ENCODE measurements at places on chromosomes 16 and 17.
A peak's percentile ranks its signal among the peaks of the same experiment; 100 is the strongest.

DNA sequence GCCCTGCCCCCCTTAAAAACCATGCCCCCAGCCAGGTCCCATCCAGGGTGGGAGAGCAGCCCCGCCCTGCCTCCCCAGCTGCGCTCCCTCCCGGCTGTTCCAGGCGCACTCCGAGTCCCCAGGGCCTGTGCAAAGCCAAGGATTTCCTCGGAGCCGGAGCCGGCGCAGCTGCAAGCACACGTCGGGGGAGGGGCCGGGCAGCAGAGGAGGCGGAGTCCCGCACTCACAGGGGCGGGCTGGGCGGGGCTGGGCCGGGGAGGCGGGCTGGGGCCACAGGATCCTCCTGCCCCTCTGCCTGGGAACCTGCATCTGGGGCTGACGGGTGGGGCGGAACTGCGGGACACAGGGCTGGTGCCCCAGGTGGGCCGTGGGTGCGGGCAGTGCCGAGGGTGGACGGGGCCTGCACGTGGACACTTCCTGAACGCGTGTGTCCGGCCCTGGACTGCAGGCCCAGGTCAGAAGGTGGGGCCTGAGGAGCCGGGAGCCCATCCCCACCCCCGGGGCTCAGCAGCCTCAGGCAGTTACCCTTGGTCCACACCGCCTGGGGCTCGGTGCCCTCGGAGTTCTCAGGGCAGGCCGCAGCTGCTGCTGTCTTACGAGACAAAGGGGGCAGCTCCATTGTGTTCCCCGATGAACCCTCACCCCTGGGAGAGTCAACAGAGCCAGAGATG, 24.0 kb upstream of the SSTR5 start:
- peak; percentile 30 for DNase-seq

DNA sequence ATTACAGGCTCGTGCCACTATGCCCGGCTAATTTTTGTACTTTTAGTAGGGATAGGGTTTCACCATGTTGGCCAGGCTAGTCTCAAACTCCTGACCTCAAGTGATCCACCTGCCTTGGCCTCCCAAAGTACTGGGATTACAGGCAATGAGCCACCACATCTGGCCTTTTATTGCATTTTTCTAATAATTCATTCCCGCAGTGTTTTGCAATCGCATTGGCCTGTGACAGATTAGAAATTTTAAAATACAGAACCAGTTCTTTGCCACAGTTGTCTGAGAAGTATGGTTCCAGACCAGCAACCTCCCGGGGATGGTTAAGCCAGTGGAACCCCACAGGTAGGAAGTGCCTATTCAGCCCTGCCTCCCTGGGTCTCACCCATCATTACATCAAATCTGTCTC, 3.2 kb upstream of the CRHR1 start:
- no peak for DNase-seq

DNA sequence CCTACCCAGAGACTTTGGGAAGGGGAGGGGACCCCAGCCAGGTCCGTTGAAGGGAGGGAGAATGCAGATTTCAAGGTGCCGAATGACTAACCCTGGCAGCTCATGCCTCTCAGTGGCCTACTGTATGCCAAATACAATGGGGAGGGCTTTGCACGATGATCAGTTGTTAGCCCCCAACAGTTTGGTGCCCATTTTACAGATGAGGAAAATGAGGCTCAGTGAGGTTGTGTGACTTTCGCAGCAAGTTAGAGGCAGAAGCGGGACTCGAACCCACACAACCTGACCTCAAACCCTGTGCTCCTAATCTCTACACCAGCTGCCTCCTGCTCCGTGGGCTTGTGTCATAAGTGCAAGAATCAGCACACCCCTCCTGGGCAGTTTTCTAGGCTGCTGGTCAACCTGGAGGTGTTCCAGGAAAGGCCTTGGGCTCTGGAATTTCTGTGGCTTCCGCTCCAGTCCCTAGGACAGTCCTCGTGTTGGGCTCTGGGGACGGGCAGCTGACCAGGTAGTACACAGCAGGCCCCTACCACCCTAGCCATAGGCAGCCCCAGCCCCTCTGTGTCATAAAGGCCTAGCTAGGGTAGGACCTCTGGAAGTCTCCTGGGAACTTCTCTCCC, 11.9 kb upstream of the NAGPA start:
- DNase-seq: no peak

- no peak for DNase-seq
These were observed 10.5 kb upstream of the TSPOAP1 start for GRCh38 chr17:58338841-58339754.

DNA sequence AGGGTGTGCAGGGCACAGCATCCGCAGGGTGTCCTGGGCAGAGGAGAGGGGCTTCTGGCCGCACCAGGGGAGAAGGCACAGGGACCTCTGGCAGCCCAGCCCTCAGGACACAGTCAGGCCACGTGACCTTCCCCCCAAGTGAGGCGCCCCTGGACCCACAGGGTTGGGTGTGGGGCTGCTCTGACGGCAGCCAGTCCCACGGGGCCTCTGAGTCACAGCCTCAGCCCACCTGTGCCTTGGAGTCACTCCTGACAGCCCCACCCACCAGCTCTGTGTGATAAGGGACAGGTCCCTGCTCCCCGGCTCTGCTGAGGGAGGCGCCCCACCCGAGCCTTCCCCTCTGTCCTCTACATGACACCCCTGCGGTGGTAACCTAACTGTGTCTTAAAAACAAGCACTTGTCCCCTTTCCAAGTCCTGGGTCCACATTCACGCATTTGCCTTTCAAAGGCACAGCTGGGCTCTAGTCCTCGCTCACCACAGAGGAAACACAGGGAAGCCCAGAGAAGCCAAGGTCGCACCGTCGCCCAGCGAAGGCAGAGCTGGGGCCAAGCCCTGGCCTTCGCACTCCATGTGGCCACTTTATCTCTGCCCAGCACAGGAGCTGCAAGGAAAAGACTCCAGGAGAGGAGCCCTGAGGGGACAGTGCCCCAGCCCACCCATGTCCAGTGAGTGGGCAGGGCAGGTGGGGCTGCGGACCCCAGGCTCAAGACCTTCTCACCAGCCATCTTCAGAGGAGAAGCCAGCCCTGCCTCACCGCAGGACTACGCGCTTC, 5.1 kb upstream of the NPTX1 start:
- no peak for DNase-seq

- no peak for DNase-seq
These were observed 5.2 kb upstream of the ATP6V0A1 start for GRCh38 chr17:42453439-42453838.

GRCh38 chr17:80681215-80681614, 136.6 kb downstream of the RPTOR start:
- no peak for DNase-seq

GRCh38 chr17:29615048-29615385, 7.7 kb downstream of the CORO6 start:
- DNase-seq: no peak

GRCh38 chr16:73233846-73234424, 186.0 kb upstream of the ZFHX3 start:
- peak; percentile 2 for DNase-seq

- DNase-seq: no peak
These were observed 37.1 kb upstream of the DOC2B start for GRCh38 chr17:218432-219110.

DNA sequence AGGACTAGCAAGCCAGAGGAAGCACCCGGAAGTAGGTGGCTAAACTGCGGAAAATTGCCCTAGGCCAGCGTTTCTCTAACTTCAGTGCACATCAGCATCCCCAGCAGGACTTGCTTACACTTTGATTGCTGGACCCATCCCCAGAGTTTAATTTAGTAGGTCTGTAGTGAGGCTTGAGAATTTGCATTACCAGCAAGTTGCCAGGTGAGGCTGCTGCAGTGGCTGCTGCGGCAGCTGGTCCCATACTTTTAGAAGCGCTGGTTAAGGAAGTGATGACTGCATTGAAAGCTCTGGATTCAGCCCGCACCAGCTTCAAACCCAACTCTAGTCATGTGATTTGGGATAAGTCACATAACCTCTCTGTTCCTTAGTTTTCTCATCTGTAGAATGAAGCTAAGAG, 4.2 kb downstream of the EEF2K start:
- DNase-seq: no peak

- no peak for DNase-seq
These were observed 14.1 kb upstream of the ITGAE start for GRCh38 chr17:3815122-3815521.

GRCh38 chr16:28297308-28297707, 5.0 kb downstream of the SBK1 start:
- no peak for DNase-seq

DNA sequence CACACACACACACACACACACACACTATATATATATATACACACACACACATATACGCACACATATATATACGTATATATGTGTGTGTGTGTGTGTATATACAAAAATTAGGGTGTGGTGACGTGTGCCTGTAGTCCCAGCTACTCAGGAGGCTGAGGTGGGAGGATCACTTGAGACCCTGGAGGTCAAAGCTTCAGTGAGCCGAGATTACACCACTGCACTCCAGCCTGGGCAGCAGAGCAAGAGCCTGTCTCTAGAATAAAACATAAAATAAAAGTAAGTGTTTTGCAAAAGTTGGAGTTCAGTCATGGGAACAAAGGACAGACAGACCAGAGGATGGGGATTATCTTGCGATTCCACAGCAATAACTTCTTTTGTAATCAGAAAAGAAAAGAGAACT, 10.8 kb downstream of the NUPR1 start:
- DNase-seq: no peak

DNA sequence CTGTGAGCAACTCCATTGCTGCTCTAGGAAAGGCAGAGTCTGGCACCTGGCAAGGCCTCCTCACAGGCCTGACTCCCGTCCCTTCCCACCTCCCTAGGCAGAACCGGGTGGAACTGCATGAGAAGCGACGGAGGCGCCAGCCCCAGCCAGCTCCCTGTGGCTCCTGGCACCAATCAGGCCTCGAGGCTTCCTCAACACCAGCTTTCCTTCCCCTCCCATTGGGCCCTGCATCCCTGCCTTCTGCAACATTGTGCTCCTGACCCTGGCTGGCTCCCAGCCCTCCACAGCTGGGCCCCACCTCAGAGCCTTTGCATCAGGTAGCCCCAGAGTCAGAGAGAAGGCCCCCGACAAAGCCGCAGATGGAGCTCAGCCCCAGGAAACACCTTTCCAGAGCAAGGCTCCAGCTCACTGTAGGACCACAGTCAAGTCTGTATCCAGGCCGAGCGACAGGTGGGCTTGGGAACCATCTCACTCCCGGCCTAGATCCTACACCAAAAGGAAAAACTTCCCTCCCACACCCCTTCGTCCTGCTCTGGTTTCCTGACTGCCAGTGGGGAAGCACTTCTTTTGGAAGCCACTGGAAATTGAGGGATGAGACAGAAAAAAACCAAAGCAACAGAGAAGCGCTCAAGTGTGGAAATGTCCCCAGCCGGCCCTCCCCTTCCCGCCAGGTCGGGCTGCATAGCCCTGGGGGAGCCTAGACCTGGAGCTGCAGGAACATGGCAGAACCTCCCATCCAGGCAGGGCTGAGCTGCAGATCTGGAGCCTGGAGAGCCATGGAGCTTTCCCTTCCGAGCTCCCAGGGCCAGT, 31.0 kb downstream of the LRRC75A start:
- no peak for DNase-seq

- no peak for DNase-seq
These were observed 238.7 kb downstream of the RBFOX1 start for GRCh38 chr16:7571366-7571765.

DNA sequence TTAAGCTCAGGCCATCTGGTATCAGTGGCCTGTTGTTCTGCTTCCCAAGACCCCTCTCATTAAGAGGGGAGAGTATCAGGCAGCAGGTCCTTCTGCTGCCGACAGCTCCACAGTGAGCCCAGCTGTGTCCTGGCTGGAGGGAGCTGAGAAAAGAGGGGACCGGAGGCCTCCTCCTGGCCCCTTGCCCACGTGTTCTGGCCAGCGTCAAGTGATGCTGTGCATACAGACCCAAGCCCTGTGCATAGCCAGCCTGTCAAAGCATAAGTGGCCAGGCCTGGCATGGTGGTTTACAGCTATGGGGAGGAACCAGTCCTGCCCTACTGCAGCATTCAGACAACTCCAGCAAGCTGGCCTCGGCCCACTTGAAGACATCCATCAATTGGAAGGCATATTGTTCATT, 48.0 kb downstream of the ABCC6 start:
- DNase-seq: no peak

GRCh38 chr16:61500851-61501250, 535.4 kb downstream of the CDH8 start:
- DNase-seq: no peak

DNA sequence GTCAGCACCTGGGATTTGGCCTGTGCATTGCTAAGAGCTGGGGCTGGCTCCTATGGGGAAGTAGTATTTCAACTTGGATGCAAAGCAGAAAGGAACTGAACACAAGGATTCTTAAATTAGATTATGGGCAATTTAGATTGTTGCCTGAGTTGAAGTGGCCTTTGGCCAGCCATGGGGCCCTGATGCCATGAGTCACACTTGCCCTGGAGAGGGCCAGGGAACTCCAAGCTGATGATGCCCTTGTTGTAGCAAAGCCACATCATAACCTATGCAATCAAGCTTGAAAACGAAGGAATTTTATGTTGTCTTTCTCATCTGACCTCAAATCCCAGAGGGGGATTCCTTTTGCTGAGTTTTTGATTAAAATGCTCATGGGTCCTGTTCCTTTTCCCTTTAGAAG, 3.9 kb upstream of the SPATA32 start:
- no peak for DNase-seq

GRCh38 chr17:7183433-7184090, 4.4 kb upstream of the ASGR1 start:
- DNase-seq: no peak

GRCh38 chr17:80955671-80956280, 35.9 kb upstream of the CHMP6 start:
- no peak for DNase-seq

DNA sequence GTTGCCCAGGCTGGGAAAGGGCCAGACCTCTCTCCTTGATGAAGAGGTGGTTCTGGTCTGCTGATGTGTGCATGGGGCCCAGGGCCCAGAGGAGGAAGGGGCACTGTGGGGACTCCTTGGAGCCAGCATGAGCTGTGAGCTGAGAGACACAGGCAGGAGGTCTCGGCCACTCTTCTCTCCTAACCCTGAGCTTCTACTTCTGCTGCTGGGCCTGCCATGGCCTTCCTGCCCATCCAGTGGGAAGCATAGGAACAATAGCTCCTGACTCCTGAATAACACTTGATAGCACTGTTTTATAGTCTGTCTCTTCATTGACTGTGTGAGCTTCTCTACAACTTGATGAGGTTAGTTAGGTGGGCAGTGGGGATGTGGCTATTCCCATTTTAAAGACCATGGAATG, 181.1 kb downstream of the UTP18 start:
- no peak for DNase-seq

GRCh38 chr17:28475151-28475900, 1.9 kb downstream of the SLC13A2 start:
- DNase-seq: no peak

DNA sequence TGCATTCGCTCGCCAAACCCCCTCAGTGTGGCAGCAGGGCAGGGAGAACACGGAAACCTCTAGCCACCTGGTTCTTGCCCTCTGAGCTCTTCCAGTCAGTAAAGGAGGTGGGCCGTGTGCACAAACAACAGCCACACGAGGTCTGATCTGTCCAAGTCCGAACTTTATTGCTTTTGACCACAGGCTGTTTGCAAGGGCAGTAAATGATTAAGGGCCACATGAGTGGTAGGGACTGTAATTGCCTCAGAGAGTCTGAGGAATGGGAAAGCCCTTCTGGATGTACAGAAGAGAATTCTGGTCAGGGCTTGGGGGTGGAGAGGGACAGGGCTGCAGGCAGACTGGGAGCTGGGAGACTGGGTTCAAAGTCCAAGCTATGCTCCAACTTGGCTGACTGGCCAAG, 75.7 kb upstream of the LHX1 start:
- no peak for DNase-seq

Measured in G401 (cell line).